Smooth muscle cell of the umbilical artery (primary cell): ENCODE measurements at places on chromosomes 7 and 10. TPM values are rescaled to one million over a fixed set of nuclear protein-coding genes. Genes with fewer than 3 reads are reported as not detected.

The LAMB4 gene
- under 0.01 and 0.05 TPM in 2 replicates for total RNA-seq

The CNTNAP2 gene
- total RNA-seq, result 0.46 and 3.6 TPM in 2 replicates

The SPDYE8 gene
- not detected in 2 replicates for total RNA-seq

The RHEB gene
- total RNA-seq, result 67.1 and 80.8 TPM in 2 replicates

The UPK3B gene
- under 0.01 TPM in 1 of 2 replicates, not detected in the other for total RNA-seq

The DENND11 gene
- total RNA-seq, result 6.8 and 7.7 TPM in 2 replicates

The CYP3A5 gene
- total RNA-seq, result 0.18 and 0.30 TPM in 2 replicates

The TACC2 gene
- total RNA-seq, result 2.4 and 7.8 TPM in 2 replicates

The A1CF gene
- total RNA-seq, result not detected in 2 replicates

The NPTX2 gene
- total RNA-seq, result 0.69 and 1.5 TPM in 2 replicates

The AKR1C3 gene
- 1.2 TPM in 2 replicates for total RNA-seq

The OR2A42 gene
- under 0.01 TPM in 1 of 2 replicates, not detected in the other for total RNA-seq

The CTTNBP2 gene
- total RNA-seq, result 0.78 TPM in 1 of 2 replicates, not detected in the other
